T47D (cell line): ENCODE measurements at places on chromosomes 4 and X.

DNA sequence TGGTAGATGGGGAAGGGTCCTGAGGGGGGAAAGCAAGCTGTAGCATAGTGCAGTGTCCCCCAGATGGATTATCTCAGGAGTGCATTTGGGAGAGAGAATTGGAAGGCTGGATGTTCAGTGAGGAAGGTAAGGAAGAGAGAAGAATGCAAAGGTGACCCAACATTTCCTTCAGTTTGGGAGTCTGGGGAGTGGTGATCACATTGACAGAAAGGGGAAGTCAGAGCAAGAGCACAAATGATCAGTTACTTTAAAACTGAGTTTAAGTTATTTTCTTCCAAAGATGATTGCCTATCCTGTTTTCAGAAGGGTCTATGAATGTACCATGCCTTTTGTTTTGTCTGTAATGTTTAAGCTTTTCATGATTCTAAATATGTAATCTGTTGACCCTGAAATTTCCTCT is 47.6 kb downstream of the ARHGAP10 start:
- DNase-seq: no peak

- DNase-seq: no peak
These were observed 131.2 kb upstream of the HHIP start for GRCh38 chr4:144514736-144515135.

DNA sequence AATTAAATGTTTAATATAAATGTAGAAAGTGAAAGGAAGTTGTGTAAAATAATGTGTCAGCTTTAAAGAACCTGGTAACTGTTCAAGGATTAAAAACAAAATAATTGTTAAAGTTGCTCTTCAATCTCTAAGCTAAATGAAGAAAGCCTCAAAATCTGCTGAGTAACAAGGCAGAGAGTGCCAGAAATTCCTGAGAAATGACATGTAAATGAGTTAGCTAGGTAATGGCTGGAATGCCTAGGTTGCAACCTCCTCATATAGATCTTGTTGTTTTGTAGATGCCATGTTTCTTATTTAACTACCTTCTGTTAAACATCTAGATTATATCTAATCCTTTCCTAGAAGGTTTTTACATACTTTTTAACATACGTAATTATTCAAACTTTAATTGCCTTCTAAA is 763.6 kb upstream of the AGA start:
- peak; percentile 4 for DNase-seq

- no peak for DNase-seq
These were observed 64.5 kb upstream of the MMAA start for GRCh38 chr4:145554691-145555090.

DNA sequence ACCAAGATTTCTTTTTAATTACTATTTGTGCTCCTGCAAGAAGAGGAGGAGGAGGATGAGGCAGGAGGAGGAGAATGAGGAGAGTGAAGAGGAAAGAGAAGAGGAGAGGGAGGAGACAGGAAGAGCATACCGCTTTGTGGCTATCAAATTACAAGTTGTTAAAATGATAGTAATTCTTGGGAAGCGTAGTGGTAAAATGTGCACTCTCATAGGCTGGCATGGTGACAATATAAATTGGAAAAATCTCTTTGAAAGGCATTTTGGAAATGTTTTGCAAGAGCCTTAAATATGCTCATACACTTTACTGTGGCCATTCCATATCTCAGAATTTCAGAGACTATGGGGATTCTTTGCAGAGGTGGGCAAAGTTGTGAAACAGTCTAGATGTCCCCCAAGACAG is 53.2 kb downstream of the MXRA5 start:
- no peak for DNase-seq

DNA sequence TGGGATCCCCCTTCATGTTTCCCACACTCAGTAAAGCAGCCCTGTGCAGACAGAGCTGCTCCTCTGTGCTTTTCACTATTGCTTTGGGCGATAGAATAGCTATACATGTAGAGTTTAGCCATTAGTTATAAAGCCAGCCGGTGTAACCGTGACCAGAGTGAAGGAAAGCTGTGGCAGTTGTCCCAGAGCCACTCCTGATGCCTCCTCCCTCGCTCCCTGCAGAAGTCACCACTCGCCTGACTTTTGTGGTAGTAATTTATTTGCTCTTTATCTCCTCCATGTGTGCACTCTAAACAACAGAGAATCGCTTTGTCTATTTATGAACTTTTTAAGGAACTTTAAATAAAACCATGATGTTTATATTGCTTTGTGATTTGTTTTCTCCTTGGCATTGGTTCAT is 41.8 kb upstream of the WWC2 start:
- no peak for DNase-seq

DNA sequence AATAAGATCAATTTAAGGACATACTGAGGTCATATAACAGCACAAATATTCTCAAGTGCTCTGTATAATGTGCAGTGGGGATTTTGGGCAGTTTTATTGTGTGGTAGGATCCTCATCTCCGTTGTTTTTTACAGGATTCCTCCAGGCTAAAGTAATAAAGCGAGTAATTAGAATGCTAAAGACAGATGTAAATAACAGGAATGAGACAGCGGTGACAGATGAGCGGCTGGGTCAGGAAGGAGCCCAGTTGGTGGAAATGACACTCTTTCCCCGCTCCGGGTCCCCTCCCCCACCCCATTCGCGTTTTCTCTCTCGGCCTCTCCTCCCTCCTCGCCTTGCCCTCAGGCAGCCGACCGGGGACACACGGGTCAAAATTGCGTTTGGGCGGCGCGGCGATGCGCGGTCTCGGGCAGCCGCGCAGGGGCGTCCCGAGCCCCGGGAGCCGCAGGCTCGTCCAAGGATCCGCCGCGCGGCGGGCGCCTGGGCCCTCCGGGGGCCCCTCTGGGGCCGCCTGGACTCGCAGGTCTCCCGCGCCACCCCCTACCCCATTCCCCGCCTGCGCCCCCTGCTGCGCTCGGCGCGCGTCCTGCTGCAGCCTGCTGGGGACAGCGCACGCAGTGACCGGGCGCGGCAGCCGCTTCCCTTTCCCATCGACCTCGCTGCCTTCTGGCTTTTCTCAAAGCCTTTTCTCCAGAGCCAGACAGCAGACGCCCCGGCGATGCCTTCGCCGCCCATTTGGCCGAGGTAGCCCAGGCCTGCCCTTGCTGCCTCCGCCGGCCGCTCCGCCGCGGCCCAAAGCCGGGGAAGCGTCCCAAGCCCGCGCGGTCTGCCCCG is 16.2 kb downstream of the POU4F2 start:
- DNase-seq: no peak

- no peak for DNase-seq
These were observed 68.3 kb upstream of the PRPS1 start for GRCh38 chrX:107560041-107560440.

DNA sequence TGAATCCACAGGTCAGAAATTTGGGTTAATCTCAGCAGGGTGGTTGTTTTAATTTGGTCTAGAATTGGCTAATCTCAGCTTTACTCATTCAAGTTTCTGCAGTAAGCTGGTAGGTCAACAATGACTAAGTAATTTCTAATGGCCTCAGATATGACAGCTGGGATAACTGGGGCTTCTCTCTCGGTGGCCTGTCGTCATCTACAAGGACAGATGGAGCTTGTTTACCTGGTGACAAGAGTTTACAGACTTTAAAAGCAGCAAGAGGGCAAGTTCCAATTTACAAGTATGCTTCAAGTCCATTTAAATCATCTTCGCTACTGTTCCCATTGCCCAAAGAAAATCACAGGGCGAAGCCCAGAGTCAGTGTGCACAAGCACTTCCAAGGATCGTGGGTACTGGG is 453.9 kb downstream of the PDHA2 start:
- DNase-seq: no peak

GRCh38 chr4:143554728-143555597 is 41.5 kb downstream of the SMARCA5 start:
- DNase-seq: no peak

GRCh38 chr4:42596918-42597317 is 60.0 kb downstream of the ATP8A1 start:
- DNase-seq: no peak

GRCh38 chr4:10659251-10659650 is 25.3 kb downstream of the CLNK start:
- no peak for DNase-seq

DNA sequence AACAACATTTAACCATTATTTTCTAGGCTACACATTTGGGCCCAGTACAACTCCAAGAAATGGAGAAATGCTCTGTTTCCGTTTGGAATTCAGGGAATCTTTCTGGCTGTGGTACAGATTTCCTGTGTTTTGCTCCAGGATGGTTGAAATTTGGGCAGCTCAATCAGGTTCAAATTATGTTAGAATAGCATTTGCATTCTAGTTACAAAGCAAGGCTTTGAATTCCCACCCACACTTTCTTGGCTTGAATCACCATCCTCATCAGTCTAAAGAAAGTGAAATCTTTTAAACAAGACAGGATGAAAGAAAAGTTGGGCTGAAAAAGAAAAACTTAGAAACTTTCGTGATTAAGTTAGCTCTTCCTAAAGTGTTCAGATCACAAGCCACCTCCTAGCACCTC is 98.1 kb upstream of the VCX3B start:
- no peak for DNase-seq

- no peak for DNase-seq
These were observed 528 bp downstream of the NSDHL start for GRCh38 chrX:152831391-152831790.
